ENCODE measurements at places on chromosomes 1 and 21.
A peak's percentile ranks its signal among the peaks of the same experiment; 100 is the strongest.

GRCh38 chr1:5734996-5735395 is 257.2 kb downstream of the NPHP4 start:
- no peak for DNase-seq

- DNase-seq = no peak
These were observed 27.3 kb upstream of the RGS13 start for GRCh38 chr1:192608671-192609070.

GRCh38 chr1:54052431-54052933 is 522 bp downstream of the TMEM59 start:
- DNase-seq = peak; percentile 50

GRCh38 chr21:41655259-41655658 is 111.6 kb downstream of the RIPK4 start:
- no peak for DNase-seq

GRCh38 chr1:233738850-233739249 is 124.9 kb downstream of the KCNK1 start:
- DNase-seq = no peak

- DNase-seq = no peak
These were observed 38.9 kb downstream of the SDCCAG8 start for GRCh38 chr1:243294723-243295121.

DNA sequence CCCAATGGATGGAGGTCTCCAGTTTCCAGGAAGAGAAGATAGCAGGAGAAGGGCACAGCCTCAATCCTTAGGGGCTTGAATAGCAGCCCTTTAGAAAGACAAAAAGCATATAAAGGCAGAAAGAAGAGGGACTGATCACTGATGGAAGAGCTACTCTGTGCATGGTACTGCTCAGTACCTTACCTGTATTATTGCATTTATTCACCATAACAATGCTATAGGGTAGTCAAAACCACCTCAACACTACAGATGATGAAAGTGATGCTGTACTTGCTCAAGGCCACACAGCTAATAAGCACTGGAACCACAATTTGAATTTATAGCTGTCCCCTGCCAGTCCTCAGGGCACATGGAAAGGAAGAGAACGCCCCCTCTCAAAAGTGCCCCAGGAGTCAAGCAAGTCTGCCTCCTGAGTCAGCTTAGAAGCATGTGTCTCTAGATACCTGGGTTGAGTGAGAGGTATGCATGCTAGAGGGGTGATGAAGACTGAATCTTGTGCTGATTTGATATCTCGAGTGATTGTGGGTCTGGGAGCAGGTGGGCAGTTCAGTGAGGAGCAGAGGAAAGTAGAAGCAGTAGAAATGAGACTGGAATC is 13.6 kb downstream of the DDAH1 start:
- no peak for DNase-seq

GRCh38 chr1:43348809-43349593 is 9.8 kb upstream of the CDC20 start:
- DNase-seq = no peak

DNA sequence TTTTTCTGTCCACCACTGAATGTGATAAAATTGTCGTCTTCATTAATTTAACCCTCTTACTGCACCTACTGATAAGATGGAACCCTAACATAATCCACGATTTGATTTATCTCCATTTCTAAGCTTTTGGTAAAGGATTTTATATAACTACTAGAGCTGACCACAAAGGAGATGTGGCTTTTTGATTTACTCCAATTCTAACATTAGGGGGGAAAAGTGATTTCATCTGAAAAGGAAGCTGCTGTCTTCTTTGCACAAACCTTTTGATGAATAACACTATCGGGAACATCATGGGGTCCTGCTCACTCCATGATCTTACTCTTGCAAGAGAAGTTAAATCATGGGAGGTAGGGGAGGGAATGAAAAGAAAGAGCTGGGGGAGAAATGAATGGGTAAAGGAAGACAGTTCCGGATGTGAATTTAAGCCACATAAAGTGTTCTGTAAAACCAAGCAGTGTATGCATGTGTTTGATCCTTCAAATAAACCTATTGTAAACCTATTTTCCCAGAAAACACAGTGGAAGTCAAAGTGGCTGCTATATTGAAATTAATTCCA is 161.8 kb downstream of the GABPA start:
- no peak for DNase-seq

DNA sequence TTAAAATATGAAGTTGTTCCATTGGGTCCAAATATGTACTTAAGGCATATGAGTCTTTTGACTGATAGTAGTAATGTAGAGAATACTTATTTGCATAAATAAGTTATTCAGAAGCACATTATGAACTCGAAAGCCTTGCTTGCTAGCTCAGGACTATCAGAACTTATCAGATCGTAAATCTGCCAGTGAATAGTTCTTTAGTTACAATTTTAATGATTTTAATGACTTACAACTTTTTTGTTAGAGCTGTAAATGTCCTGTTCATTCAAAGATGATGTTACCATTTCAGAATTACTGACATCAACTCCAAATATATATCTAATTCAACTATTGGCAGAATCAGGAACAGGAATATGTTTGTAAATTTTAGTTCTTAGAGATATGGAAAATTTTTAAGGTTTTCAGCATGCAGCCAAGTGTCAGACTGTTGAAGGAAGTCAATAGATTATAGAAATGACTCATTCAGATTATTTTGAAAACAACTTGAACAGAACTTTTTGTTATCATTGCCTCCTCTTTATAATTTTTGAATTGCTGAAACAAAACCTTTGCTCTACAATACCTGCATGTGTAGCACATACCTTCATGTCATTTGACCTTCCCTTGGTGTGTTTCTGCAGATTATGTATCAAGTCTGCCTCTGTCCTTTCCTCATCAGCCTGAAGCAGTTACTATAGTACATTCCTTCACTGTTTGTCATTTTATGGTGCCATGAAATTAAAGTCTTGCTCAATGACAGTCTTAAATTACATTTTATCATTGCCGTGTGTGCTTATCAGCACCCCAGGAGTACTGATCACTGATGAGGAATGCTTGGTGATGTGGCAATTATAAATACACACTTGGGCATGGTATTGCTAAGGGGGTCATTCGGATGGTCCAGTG is 44.9 kb downstream of the LRRC8D start:
- DNase-seq = no peak

DNA sequence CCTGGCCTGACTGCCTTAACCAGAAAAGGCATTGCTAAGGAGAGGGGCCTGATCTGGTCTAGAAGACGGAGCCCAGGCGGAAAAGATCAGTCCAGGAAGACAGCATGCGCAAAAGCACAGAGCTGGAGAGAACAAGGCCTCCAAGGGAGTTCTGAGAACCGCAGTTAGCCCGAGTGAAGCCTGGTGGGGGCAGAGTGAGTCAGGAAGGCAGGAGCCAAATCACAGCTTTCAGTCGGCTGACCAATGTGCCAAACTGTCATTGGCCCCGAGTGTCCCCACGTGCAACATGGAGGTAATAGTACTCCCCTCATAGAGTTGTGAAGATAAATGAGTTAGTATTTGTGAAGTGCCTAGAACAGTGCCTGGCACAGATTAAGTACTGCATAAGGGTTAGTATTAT is 1.2 kb upstream of the TSPAN2 start:
- DNase-seq = no peak

DNA sequence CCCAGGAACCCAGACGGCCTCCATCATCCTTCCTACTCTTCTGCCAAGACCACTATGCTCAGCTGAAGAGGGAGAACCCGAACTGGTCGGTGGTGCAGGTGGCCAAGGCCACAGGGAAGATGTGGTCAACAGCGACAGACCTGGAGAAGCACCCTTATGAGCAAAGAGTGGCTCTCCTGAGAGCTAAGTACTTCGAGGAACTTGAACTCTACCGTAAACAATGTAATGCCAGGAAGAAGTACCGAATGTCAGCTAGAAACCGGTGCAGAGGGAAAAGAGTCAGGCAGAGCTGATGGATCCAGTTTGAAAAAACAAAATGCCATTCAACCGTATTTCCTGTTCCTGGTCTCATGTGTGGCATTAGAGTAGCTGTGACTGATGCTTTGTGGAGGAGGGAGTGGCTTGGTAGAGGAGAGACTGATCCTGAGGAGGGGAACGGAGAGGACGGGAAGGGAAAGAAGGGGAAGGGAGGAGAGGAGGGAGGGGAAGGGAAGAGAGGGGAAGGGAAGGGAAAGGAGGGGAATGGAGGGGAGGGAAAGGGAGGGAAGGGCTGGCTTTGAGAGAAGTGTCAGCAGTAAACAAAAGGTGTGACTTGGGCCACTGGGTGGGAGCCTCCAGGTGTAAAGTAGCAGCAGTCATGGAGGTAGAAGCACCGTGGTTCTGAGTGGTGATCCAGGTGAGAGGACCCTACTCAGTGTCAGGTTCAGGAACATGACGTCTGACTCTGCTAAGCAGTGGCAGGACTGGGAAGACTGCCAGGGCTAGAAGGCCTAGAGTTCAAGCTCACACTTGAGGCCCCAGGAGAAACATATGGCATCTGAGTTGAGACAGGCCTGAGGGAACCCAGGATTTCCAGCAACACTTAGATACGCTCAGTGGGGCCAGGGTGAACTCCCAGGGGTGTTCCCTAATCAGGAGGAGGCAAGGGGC is 846 bp downstream of the HMGB4 start:
- DNase-seq = no peak

DNA sequence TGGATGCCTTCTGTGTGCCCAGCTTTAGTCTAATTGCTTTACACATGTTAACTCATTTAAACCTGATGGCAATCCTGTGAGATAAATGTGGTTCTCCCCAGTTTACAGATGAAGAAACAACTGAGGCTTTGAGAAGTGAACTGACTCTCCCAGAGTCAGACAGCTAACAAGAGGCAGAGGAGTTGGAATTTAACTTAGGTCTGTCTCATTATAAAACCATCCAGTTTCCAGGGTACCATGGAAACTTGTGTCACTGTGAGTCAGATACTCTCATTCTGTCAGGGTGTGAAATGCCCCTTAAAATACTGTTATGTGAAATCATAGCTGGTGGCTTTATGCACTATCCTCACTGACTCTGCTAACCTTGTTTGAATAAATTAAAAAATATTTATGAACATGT is 206.6 kb downstream of the PBX1 start:
- DNase-seq = no peak

DNA sequence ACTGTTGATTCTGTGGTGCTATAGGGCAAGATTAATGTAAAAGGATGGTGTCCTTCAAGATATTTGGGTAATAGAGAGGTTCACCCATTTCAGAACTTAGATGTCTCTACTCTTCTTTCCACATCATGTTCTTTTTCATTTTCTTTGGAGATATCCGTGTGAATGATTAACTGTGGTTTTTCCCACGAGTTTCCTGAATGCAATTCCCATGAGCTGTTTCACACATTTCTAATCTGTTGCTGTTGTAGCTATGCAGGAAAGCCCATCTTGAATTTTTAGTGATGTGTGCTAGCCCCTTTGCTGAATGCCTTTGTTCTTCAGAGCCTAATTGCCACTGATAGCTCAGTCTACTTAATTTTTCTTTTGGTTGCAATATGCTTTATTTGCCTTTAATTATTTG is 27.6 kb downstream of the SNX27 start:
- DNase-seq = no peak
